CD4-positive, alpha-beta T cell treated with Interleukin-6 for 4 hours (primary cell): ENCODE measurements at places on chromosomes 5 and 9.

- no peak for DNase-seq
These were observed 50.3 kb downstream of the SNCAIP start for GRCh38 chr5:122362361-122362760.

- no peak for DNase-seq
These were observed 135.1 kb downstream of the RPS23 start for GRCh38 chr5:82142928-82143577.

DNA sequence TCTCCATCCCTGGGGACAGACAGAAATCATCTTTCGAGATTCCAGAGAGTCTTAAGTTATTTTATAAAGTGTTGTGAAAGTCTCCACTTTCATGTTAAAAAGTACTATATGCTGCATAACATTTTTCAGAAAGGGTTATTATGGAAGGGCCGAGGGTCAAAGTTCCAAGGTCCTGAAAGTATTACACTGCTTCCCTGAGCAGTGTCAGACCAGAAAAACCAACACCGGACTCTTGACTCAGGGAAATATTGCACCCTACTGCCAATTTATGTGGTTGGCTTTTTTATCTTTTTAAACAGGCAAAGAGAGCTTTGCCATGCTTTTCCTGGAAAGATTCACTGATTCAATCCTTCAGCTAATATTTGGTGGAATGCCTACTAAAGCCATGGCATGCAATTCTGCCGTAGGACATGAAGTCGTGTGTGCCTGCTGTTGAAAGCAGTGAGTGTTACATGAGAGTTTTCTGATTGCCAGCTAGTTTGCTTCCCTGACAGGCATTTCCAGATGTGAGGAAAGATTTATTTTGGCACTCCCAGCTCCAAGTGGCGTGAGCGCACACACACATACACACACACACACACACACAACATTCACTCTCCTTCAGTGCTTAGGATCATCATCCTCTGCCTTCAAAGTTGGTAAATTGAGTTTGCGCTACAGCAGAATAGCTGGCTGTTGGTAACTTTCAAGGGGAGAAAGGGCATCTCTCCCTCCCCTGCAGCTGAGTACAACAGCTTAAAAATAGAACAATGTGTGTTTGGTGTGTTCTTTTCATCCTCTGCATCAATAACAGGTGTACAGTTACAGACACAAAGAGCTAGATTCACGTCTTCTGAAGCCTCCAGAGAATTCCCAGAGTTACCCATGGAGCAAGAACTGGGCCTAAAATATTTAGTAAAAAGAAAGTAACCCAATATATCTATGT, 45.6 kb downstream of the SLC1A3 start:
- DNase-seq, result no peak

DNA sequence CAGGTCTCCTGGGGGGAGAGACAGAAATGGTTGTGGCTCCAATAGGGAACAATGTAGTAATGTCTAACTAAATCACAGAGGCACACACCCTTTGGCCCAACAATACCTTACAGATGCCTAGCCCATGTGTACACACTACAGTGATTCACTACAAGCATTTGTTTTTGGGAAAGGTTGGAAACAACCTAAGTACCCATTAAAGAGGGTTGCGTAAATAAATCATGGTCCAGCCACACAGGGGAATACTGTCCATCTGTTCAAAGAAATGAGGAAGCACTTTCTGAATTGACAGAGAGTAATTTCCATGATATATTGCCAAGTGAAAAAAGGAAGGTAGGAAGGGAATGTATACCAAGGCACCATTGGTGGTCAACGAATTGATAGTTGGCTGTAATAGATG, 22.0 kb upstream of the GTF3C5 start:
- DNase-seq, result no peak

- no peak for DNase-seq
These were observed 12.2 kb upstream of the SLC22A4 start for GRCh38 chr5:132281856-132282614.

DNA sequence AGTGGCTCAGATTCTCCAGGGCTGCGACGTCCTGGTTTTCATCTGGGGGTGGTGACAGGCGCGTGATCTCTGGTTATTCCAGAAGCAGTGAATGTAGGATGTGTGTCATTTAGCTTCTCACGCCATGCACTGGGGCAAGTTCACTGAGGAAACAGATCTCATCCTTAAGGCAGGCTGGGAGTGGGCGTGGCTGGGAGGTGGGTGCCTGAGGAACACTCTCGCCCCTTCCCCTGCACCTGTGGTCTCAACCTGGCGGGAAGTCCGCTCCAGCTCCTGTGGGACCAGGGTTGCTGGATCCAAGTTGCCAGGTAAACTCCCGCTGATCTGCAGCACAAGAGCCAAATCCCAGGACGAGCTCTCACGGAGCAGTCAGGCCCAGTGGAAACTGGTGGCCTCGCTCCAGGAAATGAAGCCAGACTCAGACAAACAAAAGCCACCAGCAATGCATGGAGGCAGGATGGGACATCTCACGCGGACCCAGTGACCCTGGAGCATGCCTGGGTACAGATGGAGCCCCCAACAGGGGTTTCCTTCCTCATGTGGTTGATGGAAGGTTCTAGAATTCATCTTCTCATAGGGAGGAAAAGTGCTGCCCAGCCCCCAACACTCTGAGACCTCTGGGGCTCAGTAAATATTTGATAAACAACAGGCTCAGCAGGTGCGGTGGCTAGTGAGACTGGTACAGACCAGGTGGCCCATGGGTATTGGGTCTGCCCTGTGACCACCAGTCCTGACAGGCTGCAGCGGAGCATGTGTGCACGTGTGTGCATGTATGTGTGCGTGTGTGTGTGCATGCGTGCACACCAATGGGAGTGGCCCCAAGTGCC, 16.3 kb upstream of the SLC12A7 start:
- no peak for DNase-seq
